Cortex of kidney (tissue), 1 donor: ENCODE measurements at places on chromosomes 12 and 14.

DNA sequence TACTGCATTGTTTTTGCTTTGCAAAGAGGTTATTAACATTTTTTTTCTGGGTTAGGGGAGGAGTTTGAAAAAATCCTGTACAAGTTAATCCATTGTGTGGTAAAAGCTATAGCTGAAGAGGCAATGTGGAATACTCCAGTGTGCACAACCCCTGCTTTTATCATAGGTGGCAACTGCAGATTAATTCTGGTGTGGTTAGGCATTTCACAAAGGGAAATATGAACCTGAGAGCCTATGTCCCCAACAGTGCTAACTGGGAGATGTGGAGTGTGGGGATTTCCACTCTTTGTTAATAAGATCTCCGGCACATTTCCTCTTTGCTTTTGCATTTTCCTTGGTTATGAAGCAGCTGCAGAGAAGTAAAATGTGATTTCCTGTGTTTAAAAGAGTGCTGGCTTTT lies 33.6 kb downstream of the PRORP start:
- no peak for DNase-seq

GRCh38 chr14:24040692-24041091 lies 11.1 kb upstream of the CARMIL3 start:
- no peak for DNase-seq

- DNase-seq = no peak
These were observed 85.7 kb downstream of the SAMD4A start for GRCh38 chr14:54652605-54653052.

GRCh38 chr12:24482882-24483604 lies 465.9 kb downstream of the BCAT1 start:
- no peak for DNase-seq

- DNase-seq = no peak
These were observed 25.9 kb upstream of the GTF2A1 start for GRCh38 chr14:81246461-81247270.

DNA sequence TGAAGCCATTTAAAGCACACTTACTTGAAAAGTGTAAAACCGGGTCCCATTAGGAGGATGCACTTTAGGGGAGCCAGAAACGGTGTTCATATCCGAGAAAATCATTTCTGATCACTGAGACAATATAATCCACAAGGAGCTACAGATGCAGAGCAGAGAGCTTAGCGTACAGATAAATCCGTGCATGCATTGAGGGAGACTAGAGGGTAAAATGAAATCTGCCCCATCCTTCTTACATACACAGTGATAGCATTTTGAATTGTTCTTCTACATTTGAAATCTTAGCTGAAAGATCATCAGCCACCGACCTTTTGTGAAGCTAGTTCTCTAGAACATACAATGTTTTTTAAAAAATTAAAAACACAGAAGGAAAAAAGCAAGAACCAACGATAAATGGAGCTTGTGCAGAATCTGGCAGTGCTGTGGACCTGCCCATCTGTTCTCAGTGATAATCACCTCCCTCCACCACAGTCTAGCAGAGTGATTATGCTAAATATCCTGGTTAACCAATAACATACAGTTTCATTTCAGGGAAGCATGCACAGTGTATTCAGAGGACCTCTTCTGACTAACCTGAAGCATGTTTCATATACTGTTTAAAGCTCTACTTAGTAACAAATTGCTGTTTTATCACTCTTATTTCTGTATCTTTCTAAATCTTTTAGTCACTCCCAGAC lies 161.1 kb downstream of the PPFIA2 start:
- DNase-seq = no peak

- DNase-seq = no peak
These were observed 40.5 kb upstream of the USP44 start for GRCh38 chr12:95591731-95592130.

DNA sequence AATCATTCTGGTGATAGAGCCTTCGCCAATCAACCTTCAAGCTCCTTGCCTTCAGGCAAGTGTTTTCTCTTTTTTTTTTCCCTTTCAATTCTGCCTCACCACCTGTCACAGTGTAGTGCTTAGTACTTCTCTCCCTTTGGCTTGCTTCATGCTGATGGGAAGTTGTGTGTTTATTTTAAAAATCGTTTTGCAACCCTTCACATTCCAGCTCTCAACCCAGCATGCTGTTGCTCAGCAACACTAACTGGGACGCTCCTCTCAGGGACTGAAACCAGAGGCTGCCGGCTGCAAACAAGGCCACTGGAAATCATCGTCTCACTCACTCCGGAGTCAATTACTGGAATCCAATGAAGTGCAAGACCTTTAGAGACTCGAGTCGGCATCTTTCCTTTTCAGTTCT lies 342.7 kb downstream of the PRKD1 start:
- DNase-seq = no peak

GRCh38 chr12:100545092-100545491 lies 28.4 kb upstream of the GAS2L3 start:
- DNase-seq = no peak

DNA sequence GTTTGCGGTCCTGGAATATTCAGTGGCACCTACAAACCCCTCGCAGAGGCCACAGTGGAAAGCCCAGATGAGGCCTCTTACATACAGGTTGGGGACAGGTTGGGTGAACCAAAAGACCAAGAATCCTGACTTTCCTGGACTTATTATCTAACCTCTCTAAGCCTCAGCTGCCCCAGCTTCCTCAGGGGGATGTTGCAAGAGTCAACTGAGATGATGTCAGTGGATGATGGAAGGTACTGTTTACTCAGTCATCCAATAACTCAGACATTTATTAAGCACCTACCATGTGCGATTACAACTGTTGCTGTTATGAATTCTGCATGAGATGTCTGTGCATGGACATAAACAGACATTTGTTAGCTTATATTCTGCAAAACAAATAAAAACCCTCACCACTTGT lies 72.8 kb downstream of the RFX4 start:
- DNase-seq = no peak

DNA sequence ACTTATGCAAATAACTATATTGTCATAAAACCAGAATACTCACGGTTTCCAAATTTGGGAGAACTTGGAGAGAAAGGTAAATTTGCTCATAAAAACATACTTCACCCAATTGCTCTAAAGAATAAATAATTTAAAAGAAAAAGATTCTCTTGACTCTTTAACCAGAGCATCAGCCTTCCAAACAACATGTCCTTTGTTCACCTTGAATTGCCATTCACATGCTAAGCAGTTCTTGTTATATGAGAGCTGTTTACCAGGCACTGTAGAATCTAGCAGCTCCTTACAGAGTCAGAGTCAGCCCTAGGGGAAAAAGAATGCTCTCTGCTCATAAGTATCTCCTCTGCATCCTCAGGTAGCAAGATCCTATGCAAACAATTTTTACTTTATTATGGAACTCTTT lies 10.2 kb downstream of the SLCO1A2 start:
- DNase-seq = no peak

GRCh38 chr12:76084863-76085519 lies 506 bp upstream of the NAP1L1 start:
- no peak for DNase-seq

DNA sequence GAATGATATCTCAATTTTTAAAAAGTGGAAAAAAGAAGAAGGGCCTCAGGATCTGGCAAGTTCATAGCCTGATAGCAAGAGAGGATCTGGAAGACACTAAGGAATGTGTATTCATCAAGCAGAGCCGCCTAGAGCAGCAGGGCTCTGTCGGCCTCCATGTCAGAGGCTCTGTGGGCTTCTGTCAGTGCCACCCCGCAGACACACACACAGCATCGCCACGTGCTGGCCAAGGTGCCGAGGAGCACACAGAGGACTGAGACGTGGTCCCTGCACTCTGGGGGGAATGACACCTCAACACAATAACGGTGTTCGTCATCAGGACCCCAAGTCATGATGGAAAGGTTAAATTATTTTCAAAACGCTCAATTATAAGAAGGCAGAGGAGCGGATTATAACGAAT lies 21.3 kb upstream of the PRMT8 start:
- DNase-seq = no peak

DNA sequence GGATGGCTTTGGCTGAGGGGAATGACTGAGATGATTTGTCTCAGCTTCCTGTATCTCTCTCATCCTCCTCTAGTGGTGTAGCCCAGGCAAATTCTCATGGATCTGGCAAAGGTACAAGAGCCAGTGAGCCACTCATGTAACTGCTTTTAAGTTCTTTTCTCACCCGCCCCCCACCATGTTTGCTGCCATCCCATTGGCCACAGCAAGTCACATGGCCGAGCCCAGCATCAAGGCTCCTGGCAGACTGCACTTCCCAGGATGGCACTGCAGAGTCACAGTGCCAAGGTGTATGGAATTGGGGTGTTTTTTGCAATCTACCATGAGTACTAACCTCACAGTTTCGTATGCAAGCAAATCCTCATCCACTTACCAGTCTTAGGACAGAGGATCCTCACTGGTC lies 50.9 kb downstream of the CHST11 start:
- DNase-seq = no peak

GRCh38 chr12:64680235-64680634 lies 69.9 kb downstream of the RASSF3 start:
- DNase-seq = no peak

GRCh38 chr14:72781561-72782508 lies 112.1 kb downstream of the DPF3 start:
- no peak for DNase-seq

DNA sequence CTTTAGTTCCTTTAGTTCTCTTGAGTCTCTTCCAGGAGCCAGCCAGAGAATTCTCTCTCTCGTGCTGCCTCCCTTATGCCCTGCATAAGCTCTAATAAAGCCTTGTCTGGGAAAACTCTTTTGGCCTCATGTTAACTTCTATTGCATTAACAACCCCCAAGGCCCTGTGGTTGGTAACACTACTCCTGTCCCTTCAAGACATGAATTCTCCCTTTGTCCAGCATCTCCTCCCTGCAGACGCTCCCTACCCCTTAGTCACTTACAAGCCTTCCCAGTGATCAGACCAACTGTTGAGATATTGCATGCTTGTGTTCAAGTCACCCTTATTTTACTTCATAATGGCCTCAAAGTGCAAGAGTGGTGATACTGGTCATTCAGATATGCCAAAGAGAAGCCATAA lies 12.1 kb downstream of the LTBR start:
- no peak for DNase-seq

GRCh38 chr12:100671396-100672074 lies 98.1 kb downstream of the GAS2L3 start:
- no peak for DNase-seq

DNA sequence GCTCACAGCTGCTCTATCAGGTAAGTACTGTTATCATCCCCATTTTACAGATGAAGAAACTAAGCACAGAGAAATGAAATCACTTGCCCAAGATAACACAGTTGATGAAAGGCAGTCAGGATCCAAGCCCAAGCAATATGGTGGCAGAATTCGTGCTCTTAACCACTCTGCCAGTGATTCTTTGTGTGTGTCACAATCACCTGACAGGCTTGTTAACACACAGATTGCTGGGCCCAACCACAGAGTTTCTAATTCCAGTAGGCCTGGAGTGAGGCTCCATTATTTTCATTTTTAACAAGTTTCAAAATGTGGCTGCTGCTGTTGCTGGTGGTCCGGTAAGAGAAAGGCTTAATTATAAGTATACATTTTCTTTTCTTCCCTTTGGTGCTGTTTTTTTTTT lies 134.2 kb downstream of the TGFB3 start:
- DNase-seq = no peak

- DNase-seq = no peak
These were observed 1007.0 kb upstream of the LRFN5 start for GRCh38 chr14:40599725-40600124.

DNA sequence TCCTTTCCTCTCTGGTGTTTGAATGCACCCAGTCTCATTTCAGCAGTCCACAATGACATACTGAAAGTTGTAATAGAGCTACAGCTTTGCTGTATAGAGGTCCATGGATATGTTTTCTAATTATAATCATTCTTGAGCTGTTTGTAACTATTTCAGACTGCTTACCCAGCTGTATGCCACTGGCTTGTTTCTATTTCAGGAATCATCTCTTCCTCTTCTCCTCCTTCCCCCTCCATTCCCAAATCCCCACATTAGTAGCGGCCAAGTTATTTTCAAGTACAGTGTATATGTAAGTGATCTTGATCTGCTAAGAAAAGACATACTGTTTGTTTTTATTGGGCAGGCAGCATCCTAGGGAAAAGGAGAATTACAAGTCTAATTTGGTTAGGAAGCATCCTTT lies 775.0 kb downstream of the DIO2 start:
- DNase-seq = no peak

GRCh38 chr14:54472315-54472714 lies 16.5 kb downstream of the GMFB start:
- DNase-seq = no peak

DNA sequence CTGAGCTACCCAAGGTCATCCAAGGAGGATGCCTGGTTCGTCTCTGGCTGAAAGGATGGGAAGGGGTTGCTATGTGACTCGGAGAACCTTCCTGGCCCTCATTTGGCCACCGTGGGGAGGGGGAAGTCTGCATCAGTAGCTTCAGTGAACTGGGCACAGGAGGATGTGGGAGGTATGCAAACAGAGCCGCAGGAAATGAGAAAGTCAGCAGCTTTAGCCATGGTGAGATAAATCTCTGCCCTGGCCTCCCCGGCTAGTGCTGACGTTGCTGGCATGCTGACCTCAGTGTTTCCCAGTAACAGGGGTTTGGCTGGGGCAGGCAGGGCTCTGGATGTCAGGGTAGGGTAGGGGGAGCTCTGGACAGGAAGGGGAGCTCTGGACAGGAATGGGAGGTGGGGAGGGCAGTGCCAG lies 2.3 kb upstream of the CEBPE start:
- no peak for DNase-seq

GRCh38 chr12:120101617-120102016 lies 14.9 kb downstream of the RAB35 start:
- no peak for DNase-seq

DNA sequence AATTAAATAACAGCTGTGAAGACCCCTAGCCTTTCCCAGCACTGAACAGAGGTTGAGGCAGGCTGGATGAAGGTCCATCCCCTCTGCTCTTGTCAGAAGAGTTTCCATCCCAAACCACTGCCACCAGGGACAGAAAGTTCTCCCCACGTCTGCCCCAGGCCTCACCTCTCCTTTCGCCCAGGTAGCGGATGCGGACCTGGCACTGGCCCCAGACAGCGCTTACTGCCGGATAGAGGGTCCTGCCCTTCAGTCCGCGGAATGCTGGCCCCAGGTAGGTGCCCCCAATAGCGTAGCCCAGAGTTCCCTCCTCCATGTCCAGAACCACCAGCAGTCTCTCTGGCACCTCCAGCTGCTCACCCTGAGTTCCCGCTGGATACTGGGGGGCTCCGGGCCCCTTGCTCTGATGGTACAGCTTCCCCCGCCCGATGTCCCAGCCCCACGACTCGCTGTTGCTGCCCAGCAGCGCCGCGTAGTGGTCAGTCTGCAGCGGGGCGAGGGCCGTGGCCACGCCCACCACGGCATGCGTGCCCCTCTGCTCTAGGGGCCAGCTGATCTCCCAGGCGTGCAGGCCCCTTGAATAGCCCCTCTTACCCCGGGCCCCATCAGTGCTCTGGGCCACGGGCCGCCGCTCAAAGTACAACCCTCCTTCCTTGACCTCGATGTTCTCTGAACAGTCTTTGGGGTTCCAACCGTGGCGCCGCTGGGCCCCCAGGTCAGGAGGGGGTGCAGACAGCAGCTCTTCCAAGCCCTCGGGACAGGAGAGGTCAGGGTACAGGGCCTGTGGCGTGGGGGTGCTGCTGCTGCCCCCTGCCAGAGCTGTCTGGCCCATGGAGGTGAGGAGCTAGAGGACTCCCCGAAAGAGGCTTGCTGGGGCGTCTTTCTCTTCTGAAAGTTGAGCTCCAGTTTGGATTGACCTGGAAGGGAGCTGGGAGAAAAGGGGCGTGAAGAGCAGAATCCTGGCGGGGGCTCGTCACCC lies 742 bp downstream of the SPSB2 start:
- no peak for DNase-seq
